Stimulated activated CD4-positive, alpha-beta T cell treated with anti-CD3 and anti-CD28 coated beads, Interleukin-1b, Interleukin-23, amount 100 ng/mL, for 4 hours (primary cell): ENCODE measurements at places on chromosomes 12 and 14.
A peak's percentile ranks its signal among the peaks of the same experiment; 100 is the strongest.

- DNase-seq = no peak
Measured at GRCh38 chr12:49873361-49873934, 30.3 kb downstream of the FAIM2 start.

DNA sequence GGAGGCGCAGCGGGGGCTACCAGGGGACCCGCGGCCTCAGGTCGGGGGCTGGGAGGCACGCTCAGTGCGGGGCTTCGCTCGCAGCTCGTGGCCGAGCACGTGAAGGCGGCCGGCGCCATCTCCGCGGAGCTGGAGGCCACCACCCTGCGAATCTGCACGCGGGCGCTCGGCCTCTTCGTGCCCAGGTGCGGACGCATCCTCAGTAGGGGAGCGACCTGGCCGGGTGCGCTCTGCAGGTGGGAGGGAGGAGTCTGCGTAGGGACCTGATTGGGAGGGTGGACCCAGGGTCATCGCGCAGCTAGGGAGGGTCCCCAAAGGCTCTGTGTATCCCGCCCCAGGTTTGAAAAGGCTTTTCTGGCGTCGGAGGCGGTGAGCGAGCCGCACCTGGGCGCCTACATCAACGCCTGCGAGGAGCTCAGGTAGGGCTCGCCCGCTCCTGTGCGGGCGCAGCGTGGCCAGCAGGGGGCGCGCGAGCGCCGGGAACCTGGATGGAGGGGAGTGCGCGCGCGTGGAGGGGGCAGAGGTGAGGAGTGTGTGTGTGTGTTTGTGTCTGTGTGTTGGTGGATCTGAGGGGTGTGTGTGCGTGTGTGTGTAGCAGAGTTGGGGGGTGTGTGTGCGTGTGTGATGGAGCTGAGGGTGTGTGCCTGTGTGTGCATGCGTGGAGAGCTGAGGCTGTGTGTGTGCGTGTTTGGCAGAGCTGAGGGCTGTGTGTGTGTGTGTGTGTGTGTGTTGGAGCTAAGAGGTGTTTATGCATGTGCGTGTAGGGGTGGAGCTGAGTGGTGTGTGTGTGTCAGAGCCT lies 10.3 kb downstream of the EXOC3L4 start:
- peak; percentile 71 for DNase-seq

DNA sequence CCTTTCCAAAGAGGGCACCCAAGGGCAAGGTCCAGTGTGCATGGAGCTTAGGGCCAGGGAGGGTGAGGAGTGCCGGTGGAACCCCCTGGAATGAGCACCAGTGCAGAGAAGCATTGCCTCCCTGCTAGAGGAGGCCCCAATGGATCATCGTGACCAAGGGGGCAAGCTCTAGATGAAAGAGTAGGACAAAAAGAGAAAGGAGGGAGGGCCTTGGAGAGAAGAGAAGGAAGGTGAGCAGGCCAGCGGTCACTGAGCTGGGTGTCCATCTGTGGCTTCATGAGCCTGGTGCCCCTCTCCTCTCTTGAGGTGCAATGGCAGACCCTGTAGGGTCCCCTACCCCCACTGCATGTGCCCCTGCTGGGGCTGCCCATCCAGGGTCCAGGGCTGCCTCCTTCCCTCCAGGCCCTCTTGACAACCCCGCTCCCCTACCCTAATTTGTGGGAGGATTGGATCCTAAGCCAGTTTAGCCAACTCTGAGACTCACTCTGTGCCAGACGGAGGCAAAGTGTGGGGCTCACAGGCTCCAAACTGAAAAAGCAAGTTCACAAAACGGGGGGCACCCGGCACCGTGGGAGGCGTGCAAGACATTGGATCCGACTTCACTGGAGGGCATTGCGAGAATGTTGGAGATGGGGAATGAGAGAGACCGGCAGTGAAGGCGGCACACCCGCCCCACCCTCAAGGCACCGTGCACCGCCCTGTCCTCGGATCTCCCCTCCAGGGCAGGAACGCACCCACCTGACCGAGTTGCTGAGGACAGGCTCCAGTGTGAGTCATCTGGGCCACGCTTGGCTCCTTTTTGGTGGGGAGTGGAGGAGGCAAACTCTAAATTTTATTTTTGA lies 207.5 kb downstream of the KIF26A start:
- DNase-seq = no peak

- DNase-seq = no peak
Measured at GRCh38 chr12:67331123-67331522, 62.0 kb downstream of the CAND1 start.

DNA sequence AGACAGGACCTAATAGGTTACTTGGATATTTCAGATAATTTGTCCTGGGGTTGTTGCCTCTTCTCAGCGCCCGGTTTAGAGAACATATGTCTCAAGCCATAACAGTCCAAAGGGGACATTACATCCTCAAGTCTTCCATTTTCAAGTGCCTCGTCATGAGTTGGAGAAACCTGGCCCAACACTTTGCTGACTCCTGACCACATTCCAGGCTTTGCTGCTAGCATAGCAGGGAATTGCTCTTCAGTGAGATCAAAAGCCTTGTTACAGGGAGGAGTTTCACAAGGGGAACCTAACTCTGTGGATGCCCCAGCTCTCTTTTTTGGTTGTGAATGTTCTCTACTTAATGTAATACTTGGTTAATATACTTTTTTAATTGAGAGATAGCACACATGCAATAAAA lies 8.2 kb upstream of the MMP19 start:
- DNase-seq = no peak

GRCh38 chr12:130613831-130614529 lies 102.1 kb downstream of the RIMBP2 start:
- no peak for DNase-seq

GRCh38 chr12:31929027-31929526 lies 30.1 kb upstream of the RESF1 start:
- peak; percentile 21 for DNase-seq

- DNase-seq = peak; percentile 25
Measured at GRCh38 chr14:68210729-68211299, 391.2 kb downstream of the RAD51B start.

DNA sequence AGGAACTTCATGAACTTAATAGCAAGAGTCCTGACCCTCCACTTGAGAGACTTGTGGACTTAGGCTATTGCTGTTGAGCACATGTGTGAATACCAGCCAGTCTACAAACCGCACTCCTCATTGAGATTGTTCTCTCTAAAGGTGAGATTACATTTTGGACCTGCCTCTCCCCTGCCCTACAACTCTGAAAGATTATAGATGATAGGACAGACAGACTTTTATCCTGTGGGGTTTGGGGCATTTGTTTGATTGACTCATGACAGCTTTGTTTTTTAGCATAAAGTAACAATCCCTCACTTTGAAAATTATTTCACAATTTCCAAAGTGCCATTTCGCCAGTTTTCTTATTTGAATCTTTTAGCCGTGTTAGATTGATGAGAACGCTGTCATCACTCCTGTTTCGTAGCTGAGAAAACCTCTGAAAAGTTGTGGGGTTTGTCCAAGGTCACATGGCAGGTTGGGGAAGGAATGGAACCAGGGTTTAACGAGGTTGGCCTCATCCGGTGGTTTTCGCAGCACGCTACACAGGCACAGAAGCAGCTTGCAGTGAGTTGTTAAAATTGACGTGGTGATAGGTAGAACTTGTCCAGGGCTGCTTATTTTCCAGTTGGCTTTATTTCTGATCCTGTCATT lies 836 bp downstream of the EVL start:
- peak; percentile 65 for DNase-seq

DNA sequence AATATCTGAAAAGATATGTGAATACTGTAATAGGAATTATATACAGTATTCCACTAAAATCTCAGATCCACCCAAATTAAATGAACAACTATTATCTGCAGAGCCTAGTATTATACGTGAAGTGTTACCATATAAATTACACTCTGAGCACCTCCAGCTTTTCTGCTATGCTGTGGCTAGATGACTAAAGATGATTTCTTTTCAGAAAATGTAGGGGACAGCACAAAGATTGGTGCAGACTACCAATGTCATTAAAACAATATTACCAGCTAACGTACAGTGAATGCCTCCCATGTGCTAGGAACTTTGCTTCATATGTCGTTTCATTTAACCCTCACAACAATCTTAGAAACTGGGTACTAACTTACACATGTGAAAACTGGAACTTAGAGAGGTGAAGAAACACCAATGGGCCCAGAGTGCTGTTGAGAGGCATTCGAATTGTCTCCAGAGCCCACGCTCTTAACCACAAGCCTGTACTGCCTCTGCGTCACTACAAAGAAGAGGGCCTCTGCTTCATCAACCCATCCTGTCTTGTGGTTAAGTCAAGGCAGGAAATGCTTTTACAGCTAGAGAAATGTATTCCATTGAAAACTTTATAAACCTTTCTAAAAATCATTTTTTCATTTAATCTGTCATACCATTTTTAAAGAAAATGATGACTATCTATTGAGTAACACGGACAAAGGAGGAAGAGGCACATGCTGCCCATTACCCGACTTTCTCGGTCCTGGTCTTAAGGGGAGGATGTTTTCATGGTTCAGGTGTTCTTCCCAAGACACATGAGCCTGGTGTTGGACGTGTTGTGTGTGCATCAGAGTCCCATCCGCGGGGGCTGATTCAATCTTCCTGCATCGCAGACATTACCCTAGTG lies 1.3 kb downstream of the GPR65 start:
- DNase-seq = peak; percentile 51

GRCh38 chr14:103894034-103894722 lies 34.1 kb upstream of the TDRD9 start:
- no peak for DNase-seq

- no peak for DNase-seq
Measured at GRCh38 chr14:105627701-105628100, 101.3 kb downstream of the TMEM121 start.

GRCh38 chr12:132506328-132507160 lies 16.6 kb downstream of the FBRSL1 start:
- DNase-seq = peak; percentile 56

DNA sequence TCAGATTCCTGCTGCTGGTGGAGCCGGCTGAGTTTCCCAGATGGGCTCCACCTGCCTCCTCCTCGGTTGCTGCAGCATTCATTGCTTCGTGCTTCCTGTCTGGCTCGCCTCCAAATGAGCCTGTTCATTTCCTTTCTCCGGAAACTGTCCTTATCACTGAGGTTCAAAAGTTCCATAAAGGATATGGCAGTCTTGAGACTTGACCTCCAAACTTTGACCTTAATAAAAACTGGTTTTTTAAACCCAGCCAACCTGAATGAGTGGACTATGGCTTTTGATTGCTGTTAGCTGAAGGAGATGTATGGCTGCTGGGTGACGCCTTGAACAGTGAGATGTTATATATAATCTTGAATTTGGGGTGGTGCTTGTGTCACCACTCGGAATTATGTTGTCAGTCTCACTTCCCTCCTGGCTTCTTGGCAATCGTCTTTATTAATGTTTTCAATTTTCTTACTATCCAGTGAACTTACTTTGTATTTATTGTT lies 62.7 kb downstream of the RASSF3 start:
- no peak for DNase-seq

DNA sequence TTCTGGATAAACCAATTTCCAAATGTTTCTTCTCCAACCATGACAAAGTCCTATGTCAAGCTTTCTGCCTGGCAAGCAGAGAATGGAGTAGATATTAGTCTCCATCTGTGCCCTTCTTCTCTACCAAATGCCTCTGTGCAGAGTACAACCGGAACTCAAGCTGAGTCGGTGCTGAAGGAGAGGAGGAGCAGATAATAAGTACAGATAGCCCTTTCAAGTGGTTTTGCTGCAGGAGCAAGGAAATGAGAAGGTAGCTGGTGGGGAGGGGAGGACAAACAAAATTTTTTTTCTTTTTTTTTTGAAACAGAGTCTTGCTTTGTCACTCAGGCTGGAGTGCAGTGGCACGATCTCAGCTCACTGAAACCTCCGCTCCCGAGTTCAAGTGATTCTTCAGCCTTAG lies 14.2 kb upstream of the HELB start:
- no peak for DNase-seq

DNA sequence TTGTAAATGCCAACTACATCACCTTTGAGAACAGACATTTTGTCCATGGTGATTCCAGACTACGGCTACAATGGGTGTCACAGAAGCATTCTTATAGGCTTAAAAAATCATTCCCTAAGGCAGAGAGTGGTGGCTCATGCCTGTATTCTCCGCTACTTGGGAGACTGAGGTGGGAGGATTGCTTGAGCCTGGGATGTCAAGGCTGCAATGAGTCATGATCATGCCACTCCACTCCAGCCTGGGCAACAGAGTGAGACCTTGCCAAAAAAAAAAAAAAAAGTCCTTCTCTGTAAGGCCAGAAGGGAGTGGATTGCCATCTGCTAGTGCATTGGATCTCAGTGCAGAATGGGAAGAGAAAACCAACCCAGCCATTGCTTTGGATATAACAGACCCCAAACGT lies 522.5 kb downstream of the VRK1 start:
- DNase-seq = no peak

DNA sequence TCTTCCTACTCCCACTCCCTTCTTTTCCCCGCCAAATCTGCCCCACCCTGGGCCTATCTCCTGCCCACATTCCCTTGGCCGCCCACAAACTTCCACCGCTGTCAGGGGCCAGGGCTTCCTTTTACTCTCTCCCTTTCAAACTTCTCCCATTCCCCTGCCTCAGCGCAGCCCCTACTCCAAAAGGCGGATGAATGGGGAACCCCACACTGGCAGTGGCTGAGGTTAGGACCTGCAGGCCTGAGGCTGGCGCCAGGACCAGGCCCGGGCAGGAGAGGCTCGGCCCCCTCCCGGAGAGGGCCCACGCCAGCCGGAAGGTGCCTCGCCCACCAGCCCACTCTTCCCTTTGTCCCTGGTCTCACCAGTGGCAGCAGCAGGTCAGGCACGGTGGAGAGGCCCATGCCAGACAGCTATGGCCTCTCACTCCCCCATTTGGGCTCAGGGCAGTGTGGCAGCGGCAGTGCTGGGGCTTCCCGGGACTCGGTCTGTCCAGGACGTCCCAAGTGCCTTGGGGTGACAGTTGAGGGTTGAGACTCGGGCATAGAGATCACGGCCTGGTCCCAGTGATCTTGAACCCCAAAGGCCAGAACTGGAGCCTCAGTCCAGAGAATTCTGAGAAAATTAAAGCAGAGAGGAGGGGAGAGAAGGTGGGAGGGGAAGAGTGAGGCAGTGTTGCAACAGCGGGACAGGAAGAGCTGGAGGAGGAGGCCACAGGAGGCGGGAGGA lies at the start of gene TNFRSF1A:
Gene TNFRSF1A, minus strand, starts transcription at position 660 of the 723 bp plus-strand sequence. Its CDS starts 262 bp downstream, at position 398.
- peak; percentile 32 for DNase-seq

- no peak for DNase-seq
Measured at GRCh38 chr12:89933911-89934310, 225.3 kb upstream of the ATP2B1 start.

DNA sequence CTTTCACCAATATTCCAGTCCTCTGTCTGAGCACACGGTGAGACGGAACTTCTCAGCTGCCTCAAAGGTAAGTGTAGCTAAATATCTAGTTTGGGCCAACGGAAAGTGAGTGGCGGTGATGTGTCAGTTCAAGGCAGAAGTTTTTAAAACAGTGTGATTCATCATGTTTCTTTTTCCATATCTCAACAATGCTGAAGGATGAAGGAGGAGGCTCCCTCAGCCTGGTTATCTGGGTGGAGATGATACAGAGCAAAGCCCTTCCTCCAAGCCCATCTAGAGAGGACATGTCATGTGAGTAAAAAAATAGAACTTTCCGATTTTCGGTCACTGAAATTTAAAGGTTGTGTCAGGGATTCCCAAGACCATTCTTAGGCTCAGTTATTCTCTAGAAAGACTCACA lies 13.1 kb upstream of the ANP32D start:
- DNase-seq = no peak

GRCh38 chr12:19458733-19459132 lies 19.4 kb downstream of the AEBP2 start:
- no peak for DNase-seq
